Epithelial cell of alveolus of lung (primary cell): ENCODE measurements at places on chromosomes 5 and 9. TPM values are rescaled to one million over a fixed set of nuclear protein-coding genes. Genes with fewer than 3 reads are reported as not detected.

SLCO6A1 gene
- not detected in 2 replicates for total RNA-seq

OGN gene
- total RNA-seq: 0.08 TPM in 1 of 2 replicates, not detected in the other

STKLD1 gene
- 0.13 and 1.4 TPM in 2 replicates for total RNA-seq

CEL gene
- total RNA-seq: 0.52 and 1.1 TPM in 2 replicates

IL9 gene
- not detected in 2 replicates for total RNA-seq

PRUNE2 gene
- 2.2 and 2.6 TPM in 2 replicates for total RNA-seq

F2RL1 gene
- total RNA-seq: 13.0 and 125 TPM in 2 replicates

DAB2IP gene
- 9.3 and 17.2 TPM in 2 replicates for total RNA-seq

TMC1 gene
- total RNA-seq: not detected in 2 replicates

BTNL9 gene
- not detected in 2 replicates for total RNA-seq

LEAP2 gene
- total RNA-seq: 0.32 TPM in 1 of 2 replicates, not detected in the other

ANKRD20A1 gene
- 0.13 TPM in 1 of 2 replicates, not detected in the other for total RNA-seq

HSPA4 gene
- total RNA-seq: 53.4 and 83.8 TPM in 2 replicates
